Stimulated activated CD8-positive, alpha-beta memory T cell treated with anti-CD3 and anti-CD28 coated beads, Interleukin-7, amount 100 ng/mL, for 48 hours (primary cell): ENCODE measurements at places on chromosomes 12 and 14.

DNA sequence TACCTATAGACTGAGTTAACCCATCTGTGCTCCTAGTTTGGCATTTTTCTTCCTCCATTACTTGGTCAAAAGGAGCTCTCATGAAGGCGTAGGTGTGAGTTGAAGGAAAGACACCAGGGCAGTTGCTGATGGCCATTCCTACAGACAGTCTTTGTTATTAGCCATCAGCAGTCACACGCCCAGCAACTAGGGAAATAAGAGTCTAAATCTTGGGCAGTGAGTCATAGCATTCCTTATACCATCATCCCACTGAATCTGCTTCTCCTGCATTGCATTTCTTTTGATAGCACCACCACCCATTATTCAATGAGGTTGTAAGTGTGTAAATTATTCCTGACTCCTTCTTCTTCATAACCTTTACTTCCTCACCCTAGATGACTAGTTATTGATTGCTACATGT is 150.9 kb upstream of the IGF1 start:
- DNase-seq = no peak

DNA sequence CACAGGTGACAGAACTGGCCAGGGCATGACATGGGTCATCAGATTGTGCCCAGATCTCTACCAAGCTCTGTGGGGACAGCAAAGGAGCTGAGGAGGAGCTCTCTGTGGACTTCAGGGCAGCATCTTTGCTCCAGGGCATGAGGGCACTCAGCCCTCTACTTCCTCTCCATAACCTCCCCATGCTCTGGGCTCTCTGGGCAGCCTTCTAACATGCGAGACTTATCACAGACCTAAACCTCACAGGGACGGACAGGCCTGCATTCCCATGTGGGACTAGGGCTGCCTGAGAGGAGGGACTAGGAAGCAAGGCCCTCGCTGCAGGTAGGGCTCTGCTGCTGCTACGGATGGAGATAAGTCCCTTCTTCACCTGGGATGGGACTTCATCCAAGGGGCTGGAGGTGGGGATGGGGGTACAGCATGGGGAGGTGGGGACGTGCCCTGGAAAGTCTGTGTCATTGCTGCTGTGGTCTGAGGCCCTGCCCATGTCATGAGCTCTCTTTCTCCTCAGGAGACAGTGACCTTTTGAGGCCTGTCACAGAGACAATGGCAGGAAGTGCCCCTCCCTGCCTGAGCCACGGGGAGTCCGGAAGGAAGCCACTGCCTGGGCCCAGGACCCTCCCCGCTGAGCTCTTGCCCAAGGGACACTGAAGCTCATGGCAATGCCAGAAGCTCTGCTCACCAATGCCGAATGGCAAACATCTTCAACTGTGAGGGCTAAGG is 44.1 kb downstream of the PITPNM2 start:
- peak; percentile 62 for DNase-seq

GRCh38 chr14:75615200-75615599 is 36.8 kb downstream of the FLVCR2 start:
- DNase-seq = no peak

DNA sequence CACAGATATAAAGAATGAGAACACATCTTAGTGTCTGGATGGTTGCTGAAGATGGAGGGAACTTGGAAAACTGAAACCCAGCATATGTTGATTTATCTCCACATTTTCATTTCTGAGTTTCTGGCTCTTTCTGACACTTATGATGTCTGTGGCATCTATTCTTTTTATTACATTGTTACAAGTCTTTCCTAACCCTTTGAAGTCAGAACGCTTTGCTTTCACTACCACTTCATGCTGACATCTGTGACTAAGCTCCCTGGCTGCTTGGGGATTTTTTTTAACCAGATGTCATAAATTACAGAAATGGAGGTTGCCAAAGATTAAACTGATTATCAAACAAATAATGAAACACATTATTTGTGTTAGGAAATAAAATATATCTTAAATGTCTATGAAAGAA is 188.7 kb downstream of the KITLG start:
- no peak for DNase-seq

DNA sequence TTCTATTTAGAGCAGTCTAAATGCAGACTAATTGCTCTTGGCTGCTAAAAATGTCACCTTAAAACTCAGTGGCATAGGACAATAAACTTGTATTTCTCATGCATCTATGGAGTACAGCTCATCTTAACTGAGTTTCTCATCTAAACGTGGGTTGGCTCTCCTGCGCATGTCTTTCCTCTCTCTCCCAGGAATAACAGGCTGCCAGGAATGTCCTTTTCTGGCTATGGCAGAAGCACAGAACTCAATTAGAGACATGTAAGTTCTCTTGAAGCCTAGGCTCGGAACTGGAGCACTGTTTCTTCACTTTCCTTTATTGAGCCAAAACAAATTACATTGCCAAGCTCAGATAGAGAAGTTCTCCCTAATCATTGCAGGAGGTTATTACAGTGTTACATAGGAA is 722.3 kb upstream of the FLRT2 start:
- no peak for DNase-seq

DNA sequence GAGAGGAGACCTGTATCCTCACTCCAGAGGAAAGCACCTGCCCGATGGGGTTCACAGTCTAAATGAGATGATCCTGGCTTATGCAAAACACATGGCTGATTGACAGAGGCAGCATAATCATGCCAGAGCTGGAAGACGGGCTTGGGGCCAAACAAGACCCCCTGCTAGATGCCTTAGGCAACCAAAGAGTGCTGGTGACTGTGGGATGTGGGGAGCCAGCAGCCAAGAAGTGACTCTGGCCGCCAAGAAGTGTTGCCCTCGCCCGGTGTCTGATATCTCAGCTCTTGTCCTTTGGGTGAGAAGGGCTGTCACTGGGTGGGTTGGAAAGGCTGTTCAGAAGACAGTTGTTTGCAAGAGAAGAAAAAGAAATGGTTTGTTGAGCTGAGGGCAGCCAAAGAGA is 56.7 kb downstream of the PLEKHG3 start:
- DNase-seq = no peak

GRCh38 chr14:91388551-91388975 is 29.1 kb downstream of the CCDC88C start:
- no peak for DNase-seq

GRCh38 chr14:72457641-72458040 is 436.3 kb downstream of the DPF3 start:
- no peak for DNase-seq

DNA sequence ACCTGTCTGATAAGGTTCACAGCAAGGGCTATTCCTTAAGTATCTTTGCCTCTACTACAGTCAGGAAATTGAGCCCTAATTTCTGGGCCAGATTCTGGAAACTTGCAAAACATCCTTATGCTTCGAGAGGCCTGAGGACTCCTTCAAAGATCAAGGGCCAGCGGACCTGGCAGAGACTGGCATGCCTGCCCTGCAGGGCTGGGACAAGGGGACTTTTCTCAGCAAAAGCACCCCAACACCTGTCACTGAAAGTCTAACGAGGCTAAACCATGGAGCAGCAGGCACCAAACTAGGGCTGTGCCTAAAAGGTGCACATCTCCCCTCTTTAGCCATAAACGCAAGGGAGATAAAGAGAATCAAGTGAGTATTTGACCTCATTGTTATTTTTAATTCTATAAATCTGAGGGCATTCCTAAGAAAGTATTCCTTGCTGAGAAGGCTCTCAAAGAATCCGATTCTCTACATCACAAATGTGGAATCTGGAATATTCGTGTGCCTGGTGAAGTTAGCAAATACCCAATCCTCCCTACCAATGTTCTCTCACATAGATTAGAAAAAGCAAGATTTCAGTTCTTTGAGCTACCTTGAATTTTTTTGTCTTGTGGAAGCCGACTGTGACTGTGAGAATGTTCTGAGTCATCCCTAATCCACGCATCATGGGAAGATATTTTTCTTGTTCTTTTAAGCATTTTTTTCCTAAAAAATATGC is 328.2 kb upstream of the NOVA1 start:
- DNase-seq = no peak

GRCh38 chr14:36517242-36518030 is 2.6 kb downstream of the NKX2-1 start:
- no peak for DNase-seq

- no peak for DNase-seq
These were observed 42.8 kb downstream of the SLC35F4 start for GRCh38 chr14:57823015-57823660.

DNA sequence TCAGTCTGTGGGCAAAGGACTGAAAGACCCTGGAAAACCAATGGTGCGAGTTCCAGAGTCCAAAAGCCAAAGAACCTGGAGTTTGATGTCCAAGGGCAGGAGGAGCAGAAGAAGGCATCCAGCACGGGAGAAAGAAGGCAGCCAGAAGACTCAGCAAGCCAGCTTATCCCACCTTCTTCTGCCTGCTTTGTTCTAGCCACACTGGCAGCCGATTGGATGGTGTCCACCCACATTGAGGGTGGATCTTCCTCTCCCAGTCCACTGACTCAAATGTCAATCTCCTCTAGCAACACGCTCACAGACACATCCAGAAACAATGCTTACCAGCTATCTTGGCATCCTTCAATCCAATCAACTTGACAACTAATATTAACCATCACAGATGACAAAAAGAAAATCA is 57.2 kb upstream of the CAPRIN2 start:
- no peak for DNase-seq

DNA sequence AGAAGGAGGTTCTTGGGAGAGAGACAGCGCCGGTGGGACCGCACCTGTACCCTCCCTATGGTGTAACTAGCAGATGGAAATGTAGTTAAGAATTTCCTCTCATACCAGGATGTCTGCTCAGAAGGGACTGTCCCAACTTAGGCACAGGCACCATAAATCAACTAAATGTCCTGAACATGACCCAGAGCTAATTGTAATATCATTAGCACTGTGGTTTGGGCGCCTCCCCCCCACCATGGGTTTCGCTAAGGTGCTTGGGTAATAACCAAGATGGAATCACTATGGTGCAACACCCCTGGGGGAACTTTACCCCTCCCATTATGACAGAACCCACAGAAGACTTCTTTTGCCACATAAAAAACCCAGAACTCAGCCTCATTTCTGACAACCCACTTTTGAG is 15.9 kb downstream of the ZNF641 start:
- DNase-seq = no peak

DNA sequence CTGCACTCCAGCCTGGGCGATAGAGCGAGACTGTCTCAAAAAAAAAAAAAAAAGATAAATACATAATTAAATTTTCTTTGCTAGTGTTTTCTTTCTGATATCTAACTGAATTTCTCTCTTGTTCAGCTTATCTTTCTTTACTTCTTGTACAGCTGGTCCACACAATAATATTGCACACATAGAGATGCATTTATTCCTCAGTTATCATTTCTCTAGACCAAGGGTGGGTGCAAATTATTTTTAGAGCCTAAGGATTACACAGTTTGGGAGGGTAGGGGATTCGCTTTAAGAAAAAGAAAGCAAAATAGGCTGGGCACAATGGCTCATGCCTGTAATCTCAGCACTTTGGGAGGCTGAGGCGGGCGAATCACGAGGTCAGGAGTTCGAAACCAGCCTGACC is 17.9 kb downstream of the A2ML1 start:
- DNase-seq = no peak

DNA sequence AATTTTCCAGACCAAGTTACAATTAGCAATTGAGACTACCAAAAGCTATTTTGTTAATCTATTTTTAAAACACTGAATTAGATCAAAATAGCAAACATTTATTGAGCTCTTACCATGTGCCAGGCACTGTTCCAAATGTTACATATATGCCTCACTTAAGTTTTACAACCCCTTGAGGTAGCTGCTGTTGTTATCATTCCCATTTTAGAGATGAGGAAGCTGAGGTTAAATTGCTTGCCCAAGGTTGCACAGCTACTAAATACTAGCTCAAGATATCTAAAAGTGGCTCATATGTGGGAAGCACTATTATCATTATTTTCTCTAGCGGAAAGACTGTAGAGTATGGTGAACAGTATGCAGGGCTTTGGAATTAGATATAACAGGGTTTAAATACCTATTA is 19.5 kb upstream of the NAP1L1 start:
- no peak for DNase-seq

DNA sequence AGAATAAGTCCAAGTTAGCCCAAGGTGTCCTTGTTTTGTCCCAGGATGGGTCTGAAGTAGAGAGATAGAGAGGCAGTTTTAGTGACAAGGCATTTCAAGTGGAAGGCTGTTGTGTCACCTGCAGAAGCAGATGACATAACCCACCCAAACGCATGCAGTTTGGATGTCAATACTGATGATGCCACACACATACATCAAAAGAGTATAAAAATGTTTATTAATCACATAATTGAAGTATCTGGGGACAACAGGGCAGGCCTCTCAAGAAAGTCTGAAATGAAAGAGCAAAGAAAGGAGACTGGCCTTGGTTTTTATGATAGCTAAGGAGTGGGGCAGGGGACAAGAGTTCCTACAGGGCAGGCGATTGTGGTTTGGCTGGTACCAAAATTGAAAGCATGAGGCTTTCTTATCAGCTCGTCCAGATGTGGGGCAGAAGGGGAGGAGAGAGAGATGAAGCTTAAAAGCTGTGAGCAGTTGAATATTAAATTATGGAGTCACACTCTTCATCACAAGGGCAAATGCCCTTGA is 78.4 kb upstream of the TSPAN8 start:
- DNase-seq = no peak

- no peak for DNase-seq
These were observed 231.9 kb upstream of the AVPR1A start for GRCh38 chr12:63382930-63383329.

DNA sequence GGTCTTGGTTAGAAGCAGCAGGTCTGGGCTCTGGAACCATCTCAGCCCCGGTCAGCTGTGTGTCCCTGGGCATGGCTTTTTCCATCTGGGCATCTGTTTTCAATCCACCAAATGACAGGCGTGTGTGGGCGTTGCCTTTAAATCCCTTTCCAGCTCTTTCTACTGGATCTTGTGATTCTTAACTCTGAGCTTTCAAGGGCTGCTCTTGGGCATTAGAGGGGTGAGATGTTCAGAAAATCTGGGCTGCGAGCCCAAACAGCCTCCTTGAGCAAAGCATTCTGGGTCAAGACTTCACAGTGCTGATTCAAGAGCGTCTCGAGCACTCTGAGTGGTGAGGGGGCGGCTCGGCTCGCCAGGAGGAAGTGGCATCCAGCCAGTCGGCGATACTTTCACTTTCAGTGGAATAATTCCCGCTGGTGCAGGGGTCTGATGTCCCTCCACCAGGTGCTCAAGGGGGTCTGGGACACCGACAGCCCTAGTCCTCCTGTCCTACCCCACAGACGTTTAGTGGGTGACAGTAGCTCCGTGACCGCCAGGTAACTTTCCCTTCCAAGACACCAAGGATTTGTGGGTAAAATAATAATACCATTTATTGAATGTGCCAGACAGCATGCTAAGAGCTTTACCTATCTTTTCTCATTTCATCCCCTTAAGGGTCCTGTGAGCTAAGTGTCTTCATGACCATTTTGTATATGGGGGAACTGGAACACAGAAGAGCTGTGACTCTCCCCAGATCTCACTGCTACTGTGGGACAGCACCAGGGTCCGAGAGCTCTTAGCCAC is 114.0 kb downstream of the PLXNC1 start:
- peak; percentile 50 for DNase-seq

DNA sequence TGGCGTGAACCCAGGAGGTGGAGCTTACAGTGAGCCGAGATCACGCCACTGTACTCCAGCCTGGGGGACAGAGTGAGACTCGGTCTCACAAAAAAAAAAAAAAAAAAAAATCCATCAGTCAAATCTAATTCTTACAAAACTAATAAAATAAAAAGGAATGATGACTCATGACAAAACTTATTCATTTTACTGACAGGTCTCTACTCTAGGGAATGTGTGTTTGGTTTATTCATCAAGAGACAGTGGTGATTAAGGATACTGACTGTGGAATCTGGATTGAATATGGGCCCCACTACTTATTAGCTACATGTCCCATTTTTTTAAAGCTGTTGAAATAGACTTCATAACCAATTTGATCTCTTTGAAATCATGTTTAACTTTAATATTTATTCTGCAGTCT is 29.3 kb upstream of the GAS2L3 start:
- DNase-seq = no peak
